ENCODE measurements at places on chromosomes 4 and X. TPM values are rescaled to one million over a fixed set of nuclear protein-coding genes. Genes with fewer than 3 reads are reported as not detected.

DOCK11 gene
- total RNA-seq, result 8.6 TPM

MTMR8 gene
- 1.0 TPM for total RNA-seq

ETFDH gene
- total RNA-seq, result 66.8 TPM

DNA sequence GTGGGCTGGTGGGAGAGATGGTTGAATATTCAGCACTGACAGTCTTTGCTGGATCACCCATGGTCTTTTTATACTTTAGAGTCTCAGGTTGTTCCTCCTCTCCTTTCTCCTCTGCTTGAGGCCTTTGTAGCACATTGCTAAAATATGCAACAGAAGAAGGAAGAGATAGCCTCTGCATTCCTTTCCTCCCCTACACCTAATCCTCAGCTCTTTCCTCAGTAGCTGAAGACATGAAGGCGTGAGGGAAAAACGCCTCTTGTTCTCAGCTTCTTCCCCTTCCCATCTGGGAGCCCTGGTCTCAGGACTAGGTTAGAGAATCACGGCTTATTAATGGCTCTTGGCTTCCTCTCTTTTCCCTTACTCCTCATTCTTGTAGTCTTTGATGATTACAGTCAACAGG lies 76.8 kb downstream of the RNF150 start:
- no peak for DNase-seq

DNA sequence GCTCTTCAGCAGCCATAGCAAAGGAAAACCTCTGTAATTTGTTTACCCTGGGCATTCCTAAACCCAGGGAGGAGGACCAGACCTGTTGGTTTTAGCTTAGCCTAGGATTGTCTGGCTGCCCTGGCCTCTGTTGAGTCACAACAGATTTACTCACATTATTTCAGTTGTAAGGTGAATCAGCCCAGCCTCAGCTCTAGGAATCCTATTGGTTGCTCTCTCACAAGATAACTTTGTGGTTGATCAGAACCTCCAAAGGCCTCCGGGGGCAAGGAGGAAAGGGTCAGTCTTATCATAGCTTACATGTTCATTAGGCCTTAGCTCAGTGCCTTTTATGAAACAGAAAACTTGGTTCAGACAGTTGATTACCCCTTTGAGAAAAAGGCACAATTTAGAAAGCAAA lies 41.0 kb downstream of the PDK3 start:
- DNase-seq, result no peak
